ENCODE measurements at places on chromosomes 1 and 21.

DNA sequence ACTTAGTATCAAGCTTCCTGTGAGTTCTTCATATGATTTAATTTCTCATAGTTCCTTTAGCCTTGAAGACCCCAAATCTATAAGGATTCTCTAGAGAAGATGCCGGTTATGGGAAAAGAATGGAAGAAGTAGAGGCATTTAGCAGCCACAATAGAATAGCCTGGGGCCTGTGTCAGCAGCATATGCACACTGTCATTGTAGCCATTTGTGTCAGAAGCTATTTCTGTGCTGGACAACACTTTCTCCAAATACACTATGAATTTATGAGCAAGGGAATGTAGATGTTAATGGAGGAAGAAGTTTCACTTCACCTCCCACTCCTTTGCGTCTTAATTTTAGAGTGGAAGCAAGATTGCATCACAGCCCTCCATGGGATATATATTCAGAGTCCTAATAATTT lies 17.4 kb downstream of the JAM2 start:
- DNase-seq: no peak

DNA sequence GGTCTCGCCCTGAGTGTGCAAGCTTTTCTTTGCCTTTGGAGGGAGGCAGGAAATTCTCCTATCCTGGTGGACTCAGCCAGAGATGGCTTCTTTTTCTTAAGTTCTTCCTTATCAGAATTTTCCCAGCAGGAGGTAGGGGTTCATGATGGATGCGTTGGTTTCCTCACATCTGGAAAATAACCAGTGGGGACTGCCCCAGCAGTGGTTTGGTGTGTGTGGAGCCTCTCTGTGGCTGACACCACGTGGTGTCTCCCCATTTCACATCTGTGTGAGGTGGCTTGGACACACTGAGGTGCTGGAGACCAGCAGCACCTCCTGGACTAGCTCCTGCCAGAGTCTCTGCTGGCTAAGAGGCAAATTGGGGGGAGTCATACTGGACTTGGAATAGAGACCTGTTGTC lies 32.6 kb downstream of the B3GALT5 start:
- no peak for DNase-seq

- DNase-seq: no peak
Observed at GRCh38 chr1:241424480-241424971, 67.5 kb upstream of the RGS7 start.

GRCh38 chr1:99573431-99574217 lies 72.3 kb upstream of the PALMD start:
- no peak for DNase-seq

DNA sequence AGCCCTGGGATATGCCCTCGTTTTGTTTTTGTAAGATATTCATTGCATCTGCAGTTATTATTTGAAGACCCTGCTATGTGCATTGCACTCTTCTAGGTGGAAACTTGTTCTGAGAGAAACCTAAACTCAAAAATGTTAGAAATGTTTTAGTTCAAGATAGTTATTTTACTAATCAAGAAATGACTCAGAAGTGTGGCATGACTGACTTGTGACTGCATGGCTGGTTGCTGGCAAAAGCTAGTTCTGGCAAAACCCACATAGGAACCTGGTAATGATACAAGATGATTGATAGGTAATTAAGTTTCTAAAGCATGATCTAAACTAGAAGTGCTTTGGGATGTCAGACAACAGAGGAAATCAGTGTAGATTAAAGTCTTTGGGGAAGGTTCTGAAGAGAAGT lies 33.8 kb upstream of the NFASC start:
- no peak for DNase-seq

DNA sequence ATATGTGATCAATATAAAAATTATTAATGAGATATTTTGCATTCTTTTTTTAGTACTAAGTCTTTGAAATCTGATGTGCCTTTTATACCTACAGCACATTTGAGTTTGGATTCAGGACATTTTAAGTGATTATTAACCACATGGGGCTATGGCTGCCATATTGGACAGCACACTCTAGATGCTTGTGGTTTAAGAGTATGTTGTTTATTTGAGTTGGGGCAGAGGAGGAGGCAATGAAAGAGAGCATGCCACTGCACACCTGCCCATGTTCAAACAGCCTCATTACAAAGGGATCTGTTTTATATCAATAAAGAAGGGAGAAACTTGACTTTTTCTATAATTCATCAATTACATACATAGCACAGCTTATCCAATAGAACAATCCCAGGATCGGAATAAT lies 99.4 kb upstream of the EDEM3 start:
- DNase-seq: no peak

GRCh38 chr1:18948913-18949685 lies 7.4 kb downstream of the IFFO2 start:
- DNase-seq: no peak

Measured in CMK (cell line).